Ecto neural progenitor cell (in vitro differentiated cells): ENCODE measurements at places on chromosomes 12 and 14.

GRCh38 chr14:53515276-53515675 is 362.2 kb upstream of the DDHD1 start:
- DNase-seq: no peak

DNA sequence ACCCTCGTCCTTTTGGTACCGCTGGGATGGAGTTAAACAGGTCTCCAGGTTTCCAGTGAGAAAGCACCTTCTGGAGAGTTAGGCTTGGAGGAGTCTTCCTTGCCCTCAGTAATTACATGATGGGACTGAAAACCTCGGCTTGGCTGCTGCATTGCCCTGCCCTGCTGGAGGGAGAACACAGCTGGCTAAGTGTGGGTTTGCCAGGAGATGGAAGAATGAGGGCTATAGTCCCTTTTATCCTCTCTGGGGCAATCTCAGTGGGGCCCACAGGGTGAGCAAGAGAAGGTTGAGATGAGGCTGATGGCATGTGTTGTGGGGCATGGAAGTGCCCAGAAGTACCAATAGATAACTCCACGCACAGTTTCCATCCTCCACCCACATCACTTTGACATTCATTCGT is 23.2 kb upstream of the MEG3 start:
- DNase-seq: no peak

GRCh38 chr14:39755269-39755878 is 323.1 kb upstream of the FBXO33 start:
- no peak for DNase-seq

GRCh38 chr12:30952015-30952414 is 25.5 kb downstream of the TSPAN11 start:
- DNase-seq: no peak

DNA sequence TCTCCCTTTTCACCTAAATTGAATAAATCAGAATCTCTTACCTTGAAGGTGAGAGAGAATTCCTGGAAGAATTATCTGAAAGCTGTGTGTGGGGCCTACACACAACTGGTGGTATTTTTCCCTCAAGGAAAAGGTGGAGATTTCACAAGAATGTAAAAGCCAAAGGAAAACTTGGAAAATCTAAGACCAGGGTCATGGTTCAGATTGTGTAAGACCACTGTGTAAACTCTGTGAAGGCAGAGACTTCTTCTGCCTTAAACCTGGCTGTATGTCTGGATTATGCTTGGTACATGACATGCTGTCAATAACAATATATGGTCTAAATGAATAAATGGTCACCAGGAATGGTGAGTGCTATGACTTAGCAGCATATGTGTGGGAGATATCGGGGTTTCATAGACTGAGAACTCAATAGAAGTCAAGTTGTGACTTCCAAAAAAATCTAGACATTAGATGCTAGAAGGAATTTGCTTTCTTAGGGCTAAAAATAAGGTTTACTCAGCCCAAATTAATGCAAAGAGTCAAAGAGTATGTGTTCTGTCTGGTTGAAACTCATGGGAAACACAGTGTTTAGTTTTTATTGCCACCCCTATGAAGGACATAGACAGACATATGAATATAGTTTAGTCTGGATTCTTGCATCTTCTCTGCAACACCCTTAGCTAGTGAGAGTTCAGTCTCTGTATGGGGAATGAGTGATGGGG is 163.7 kb downstream of the SNAPC1 start:
- no peak for DNase-seq

GRCh38 chr12:108939594-108939993 is 59.7 kb downstream of the DAO start:
- DNase-seq: peak; percentile 50
